ENCODE measurements at places on chromosomes 5 and 9. TPM values are rescaled to one million over a fixed set of nuclear protein-coding genes. Genes with fewer than 3 reads are reported as not detected.
A peak's percentile ranks its signal among the peaks of the same experiment; 100 is the strongest.

The IFT74 gene
- 12.3 TPM for total RNA-seq

The CERT1 gene
- total RNA-seq = 12.7 TPM

The OR5C1 gene
- total RNA-seq = not detected

The SLC25A48 gene
- total RNA-seq = 4.5 TPM

The BTNL8 gene
- not detected for total RNA-seq

DNA sequence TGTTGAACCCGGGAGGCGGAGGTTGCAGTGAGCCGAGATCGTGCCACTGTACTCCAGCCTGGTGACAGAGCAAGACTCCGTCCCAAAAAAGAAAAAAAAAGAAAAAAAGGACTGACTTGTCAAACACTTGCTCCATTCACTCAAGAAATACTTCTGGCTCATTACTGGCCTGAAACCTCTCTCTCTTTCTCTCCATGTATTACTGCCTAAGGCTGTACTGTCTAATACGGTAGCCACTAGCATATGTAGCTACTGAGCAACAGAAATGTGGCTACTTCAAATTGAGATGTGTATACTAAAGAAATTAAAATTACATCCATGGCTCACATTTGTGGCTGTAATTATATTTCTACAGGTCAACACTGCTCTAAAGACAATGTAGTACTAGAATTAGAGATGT, 39.2 kb downstream of the GLIS3 start:
- no peaks in the 10 kb centered on the region for H3K36me3 ChIP-seq
- H3K27me3 ChIP-seq = no peaks in the 10 kb centered on the region
- peaks cover 21% of the 10 kb centered on the region for H3K4me1 ChIP-seq
- no peak overlapping the region for H3K27ac ChIP-seq
- no peak overlapping the region for H3K4me3 ChIP-seq

- H3K27me3 ChIP-seq = no peaks in the 10 kb centered on the region
- DNase-seq = no peak
- no peak overlapping the region for H3K27ac ChIP-seq
- no peaks in the 10 kb centered on the region for H3K36me3 ChIP-seq
These were observed 4.0 kb upstream of the TNPO1 start for GRCh38 chr5:72812488-72812887.

GRCh38 chr5:173327948-173328843, at the start of gene STC2:
STC2 (minus strand) TSS chr5:173328414; CDS start chr5:173328193, 221 bp downstream.
- peak within 1 kb of the TSS; percentile 90 for H3K27ac ChIP-seq
- peak within 1 kb of the TSS; percentile 97 for H3K4me3 ChIP-seq
- no peaks in the 10 kb centered on the region for H3K27me3 ChIP-seq
- peaks cover 27% of the 10 kb centered on the region for H3K36me3 ChIP-seq
- peaks cover 55% of the 10 kb centered on the region for H3K4me1 ChIP-seq
- DNase-seq = peak; percentile 96

DNA sequence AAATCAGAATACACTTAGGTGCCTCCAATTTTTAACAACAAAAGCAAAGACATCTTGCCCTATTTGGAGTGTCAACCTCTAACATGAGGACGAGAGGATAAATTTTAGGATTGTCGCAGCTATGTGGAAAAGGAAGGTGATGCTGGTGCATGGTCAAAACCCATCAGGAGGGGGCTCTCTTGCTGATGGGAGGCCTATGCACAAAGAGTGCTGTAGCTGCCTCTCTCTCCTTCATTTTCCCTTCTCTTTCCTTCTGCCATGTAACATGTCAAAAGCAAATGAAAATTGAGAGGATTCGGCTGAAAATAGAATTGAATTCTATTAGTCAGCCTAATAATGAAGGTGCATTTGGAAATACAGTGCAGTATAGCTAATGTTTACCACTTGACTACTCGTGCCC, 578.7 kb upstream of the ZNF462 start:
- H3K4me1 ChIP-seq = no peaks in the 10 kb centered on the region
- DNase-seq = no peak
- no peaks in the 10 kb centered on the region for H3K27me3 ChIP-seq
- H3K36me3 ChIP-seq = no peaks in the 10 kb centered on the region

GRCh38 chr9:13268469-13268868, 11.0 kb downstream of the MPDZ start:
- no peak for DNase-seq
- no peaks in the 10 kb centered on the region for H3K36me3 ChIP-seq
- no peak overlapping the region for H3K4me3 ChIP-seq
- no peak overlapping the region for H3K27ac ChIP-seq

DNA sequence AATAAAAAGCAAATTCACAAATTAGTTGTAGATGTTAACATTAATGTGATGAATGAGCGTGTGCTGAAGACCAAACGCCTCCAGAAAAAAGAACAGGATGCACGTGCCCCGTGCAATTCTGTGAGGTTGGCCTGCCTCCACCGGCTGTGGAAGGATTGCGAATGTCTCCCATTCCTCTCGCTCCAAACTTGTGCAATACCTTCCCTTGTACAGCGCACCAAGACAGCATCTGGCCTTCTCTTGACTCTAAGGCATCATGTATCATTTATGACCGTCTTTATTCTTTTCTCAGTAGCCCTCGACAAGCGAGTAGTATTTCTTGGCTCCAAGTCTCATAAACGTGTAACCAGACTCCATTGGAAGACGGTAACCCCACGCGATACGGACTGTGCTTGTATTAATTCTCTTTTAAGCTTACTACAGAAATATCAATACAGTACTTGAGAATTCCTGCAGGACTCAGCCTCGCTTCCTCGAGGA, 1.5 kb upstream of the TESK1 start:
- H3K4me1 ChIP-seq = peaks cover 47% of the 10 kb centered on the region
- DNase-seq = peak; percentile 28
- H3K27ac ChIP-seq = peak overlapping the region; percentile 72
- H3K27me3 ChIP-seq = no peaks in the 10 kb centered on the region

GRCh38 chr9:131980267-131981016, 99.2 kb downstream of the MED27 start:
- H3K4me1 ChIP-seq = peaks cover 10% of the 10 kb centered on the region
- H3K4me3 ChIP-seq = no peak overlapping the region
- no peak for DNase-seq

Measured in HepG2 (cell line).